Neural crest cell (in vitro differentiated cells): ENCODE measurements at places on chromosomes 7 and 10. TPM values are rescaled to one million over a fixed set of nuclear protein-coding genes. Genes with fewer than 3 reads are reported as not detected.

- DNase-seq = no peak
Measured at GRCh38 chr10:133381036-133381435, 2.0 kb downstream of the PAOX start.

GRCh38 chr10:90180886-90181691 lies 479.7 kb downstream of the KIF20B start:
- no peak for DNase-seq

FKBP6 gene
- total RNA-seq = not detected in 2 replicates

DNA sequence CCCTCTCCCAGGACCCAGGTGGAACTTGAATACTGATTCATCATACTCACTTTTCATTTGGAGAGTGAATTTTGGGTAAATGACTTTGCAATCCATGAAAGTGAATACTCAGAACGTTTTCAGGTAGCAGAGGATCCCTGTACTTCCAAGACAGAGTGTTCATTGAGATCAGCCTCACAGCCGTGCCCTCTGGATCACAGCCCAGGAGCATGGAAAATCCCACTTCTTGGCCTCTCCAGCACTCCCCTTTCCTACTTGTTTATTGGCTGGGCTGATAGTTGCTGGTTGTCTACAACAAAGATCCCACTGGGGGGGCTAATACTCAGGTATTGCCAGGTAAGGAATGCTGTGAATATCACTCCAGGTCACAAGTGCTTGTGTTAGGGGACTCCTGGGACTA lies 5.9 kb downstream of the GCK start:
- DNase-seq = no peak

DNA sequence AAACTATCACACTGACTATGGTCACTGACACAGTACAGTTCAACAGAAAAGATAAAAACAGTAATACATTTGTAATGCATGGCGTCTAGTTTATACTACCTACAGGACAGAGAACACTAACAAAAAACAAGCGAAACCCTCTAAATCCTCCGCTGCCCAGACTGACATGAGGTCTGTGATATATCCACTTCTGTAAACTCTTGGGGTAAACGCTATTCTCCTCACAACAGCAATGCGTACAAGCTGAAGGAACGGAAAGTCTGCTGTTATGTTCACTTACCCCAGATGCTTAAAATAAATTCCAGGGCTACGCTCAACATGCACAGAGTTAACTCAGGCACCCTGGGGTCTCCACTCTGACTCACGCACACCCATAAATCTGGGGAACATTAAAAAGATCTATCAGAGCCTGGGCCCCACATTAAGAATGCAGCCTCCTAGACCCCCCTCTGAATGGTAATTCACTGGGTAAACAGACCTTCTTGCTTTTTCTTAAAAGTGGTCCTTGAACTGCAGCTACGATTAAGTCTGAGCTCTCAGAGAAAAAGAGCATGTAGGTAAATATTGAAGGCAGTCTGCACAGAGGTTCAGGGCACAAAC lies 105.6 kb downstream of the CTBP2 start:
- no peak for DNase-seq

DNA sequence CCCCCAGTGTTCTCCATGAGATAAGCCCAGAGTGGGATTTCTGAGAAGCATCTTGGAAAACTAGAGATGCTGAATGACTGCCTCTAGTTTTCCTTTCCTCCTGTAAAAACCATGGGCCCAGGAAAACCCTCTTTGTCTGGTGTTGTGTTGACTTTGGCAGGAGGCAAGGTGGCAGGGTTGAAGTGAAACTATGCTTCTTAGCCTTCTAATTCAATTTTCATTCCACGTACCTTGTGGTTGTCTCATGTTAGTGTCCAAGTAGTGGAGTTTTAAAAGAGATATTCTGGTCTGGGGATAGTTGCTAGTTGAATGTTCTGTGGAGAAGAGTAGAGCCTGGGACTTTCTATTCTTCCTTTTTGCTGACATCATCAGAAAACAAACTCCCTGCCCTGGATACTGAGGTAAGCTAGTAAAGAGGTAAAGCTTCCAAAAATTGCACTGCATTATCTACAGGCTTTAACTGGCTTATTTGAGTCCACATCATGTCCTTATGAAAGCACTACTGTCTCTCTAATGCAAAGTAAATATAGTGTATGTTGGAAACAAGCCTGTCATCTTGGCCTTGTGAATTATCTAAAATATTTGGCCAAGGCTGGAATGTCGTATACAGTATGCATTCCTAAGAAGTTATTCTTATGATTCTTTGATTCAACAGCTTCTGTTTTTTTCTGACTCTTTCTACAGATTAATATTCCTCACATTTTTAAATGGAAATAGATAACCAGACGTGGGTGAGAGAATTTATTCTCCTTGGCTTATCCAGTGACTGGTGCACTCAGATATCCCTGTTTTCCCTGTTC lies at the start of gene OR2F2:
OR2F2 (plus strand) TSS at position 708 of the 800 bp plus-strand sequence; CDS start at position 708, 0 bp downstream.
- no peak for DNase-seq

DNA sequence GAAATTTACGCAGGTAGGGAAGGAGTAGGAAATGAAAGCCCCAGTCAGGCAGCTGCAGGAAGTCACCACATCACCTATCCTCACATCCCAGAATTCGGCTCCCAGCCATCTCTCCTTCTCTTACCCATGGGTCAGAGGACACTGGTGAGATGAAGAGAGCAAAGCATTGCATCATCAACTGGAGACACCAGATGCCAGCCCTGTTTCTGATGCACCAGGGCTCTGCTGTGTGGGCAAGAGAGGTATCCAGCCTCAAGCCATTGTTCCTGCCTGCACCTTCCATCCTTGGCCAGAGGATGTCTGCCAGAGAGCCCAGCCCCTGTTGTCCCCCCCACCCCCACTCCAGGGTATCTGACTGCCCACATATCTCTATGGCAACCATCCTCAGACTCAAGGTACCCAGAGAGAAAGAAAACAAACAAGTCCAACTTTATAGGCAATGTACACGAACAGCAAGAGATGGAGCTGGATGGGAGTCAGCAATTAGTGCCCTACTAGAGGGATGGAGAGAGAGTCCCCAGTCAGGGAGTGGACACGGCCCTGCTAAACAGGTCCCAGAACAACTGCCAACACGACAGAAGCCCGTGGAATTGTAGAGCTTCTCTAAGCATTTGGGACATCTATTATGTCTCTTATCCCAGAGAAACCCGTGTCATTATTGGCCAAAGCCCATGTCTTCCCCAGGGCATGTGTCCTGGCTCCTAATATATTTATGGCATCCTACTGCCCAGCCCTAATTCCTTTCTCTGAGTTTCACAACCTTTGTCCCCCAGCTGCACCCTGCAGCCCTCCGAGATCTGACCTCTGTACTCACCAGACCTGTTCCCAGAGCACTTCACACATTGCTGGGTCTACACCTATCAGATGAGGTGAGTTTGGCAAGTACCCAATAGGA lies 2.8 kb downstream of the CAMK2G start:
- no peak for DNase-seq

DNA sequence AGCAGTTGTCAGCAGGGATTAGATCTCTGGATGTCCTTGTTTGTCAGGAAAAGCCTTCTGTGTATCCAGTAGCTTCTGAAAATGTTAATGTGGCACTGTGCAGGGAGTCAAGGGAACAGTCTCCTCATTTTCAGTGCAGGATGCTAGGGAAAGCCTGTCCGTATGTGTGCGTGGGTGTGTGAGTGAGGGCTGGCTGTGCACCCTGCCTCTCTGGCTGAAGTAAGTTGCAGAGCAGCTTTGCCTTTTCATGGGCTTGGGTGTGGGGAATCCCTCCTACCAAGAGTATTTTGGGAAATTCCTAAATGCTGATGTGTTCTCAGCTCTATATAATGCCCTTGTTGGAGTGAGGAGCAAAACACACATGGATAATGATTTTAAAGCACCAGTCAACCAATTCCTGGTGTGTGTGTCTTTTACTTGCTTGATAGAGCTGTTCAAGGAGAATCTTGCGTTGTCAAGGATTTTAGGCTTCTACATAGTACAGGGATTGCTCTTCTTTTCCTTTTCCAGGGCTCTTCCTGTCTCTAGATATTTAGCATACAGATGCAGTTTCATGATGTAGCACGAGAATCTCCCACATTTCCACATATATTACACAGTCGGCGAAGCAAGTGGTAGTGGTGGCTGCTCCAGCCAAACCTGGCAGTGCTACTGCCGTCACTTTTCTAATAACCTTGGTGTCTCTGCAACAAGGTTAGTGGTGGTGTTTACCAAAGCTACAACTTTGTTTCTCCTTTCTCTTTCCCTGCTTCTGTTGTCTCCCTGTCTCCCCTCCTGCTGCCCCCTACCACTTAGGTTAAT lies 92.8 kb downstream of the MCU start:
- DNase-seq = peak; percentile 36

TMEM176A gene
- total RNA-seq = 2.0 TPM in 2 replicates

DNA sequence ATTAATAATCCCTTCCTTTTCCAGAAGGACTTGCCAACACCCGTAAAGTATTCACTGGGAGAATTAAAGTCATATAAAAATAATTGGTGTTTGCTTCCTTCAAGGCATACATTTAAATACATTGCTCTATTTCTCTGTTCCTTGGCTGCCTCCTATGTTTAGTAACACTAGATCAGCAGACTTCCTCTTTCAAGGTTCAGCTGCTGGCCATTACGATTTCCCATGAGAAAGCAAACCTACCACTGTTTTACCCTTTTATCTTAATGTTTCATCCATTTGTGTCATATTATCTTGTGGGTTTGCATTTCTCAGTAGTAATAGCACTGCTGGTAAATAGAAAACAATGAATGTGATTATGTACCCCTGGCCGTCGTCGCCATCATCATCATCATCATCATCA lies 313.8 kb upstream of the BMPER start:
- no peak for DNase-seq

GRCh38 chr10:86586516-86586915 lies 64.9 kb upstream of the WAPL start:
- DNase-seq = no peak

- DNase-seq = no peak
Measured at GRCh38 chr10:88473989-88474883, 108.9 kb downstream of the RNLS start.

- DNase-seq = no peak
Measured at GRCh38 chr7:31729195-31729804, 42.3 kb downstream of the PPP1R17 start.

HABP2 gene
- not detected in 2 replicates for total RNA-seq

RPS24 gene
- total RNA-seq = 1,546 and 1,751 TPM in 2 replicates

TSPAN12 gene
- 15.7 and 18.2 TPM in 2 replicates for total RNA-seq

GRCh38 chr10:112732277-112732921 lies 217.6 kb upstream of the TCF7L2 start:
- peak; percentile 13 for DNase-seq

DNA sequence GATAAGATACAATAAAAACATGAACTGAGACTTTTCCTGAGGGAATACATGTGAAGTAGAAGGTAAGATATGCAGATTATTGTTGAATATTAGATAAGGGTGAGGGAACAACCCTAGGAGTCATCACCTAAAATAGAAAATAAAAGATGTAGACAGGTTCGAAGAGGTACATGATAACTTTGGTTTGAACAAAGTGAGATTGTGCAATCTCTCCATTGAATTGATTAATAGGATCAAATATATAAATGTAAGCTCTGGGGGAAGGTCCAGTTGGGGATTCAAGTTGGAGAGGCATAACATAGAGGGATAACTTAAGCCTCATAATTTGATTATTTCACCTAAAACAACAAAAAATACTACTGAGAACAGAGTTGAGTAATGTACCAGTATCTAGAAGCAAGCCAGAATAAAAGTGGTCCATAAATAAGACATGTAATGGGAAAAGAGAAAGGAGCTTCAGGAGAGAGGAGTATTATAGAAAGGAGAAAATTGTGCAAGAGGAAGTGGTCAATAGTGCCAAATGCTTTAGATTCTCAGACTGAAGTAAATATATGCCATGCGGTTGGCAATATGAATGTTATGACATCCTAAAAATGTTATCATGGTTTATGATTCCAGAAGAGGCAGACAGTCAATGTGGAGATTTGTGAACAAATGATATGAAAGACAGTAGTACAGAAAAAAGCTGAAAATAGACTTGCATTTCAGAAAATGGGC lies 282.3 kb upstream of the CHRM2 start:
- DNase-seq = no peak

DNA sequence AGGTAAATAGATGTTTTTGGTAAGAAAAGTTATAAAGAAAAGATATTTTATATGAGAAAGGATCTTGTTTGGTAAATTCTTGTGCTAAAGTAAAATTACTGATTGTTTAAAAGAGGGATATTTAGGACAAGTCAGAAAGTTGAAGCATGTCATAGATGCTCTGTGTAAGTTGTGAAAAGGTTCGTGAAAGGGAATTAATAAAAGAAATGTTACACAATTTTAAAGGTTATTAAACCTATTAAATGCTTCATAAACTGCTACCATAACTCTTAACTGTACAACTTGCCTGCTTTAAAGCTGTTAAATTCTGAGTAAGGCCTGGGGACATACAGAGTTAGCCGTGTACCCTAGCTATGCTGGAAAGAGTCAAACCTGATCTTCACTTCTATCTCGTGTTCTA lies 634.1 kb downstream of the ACTR3B start:
- no peak for DNase-seq

PTPRN2 gene
- 30.9 and 32.2 TPM in 2 replicates for total RNA-seq

GRCh38 chr7:111987115-111987826 lies 218.9 kb downstream of the DOCK4 start:
- DNase-seq = no peak

ZNF804B gene
- not detected in 2 replicates for total RNA-seq

EGFR gene
- total RNA-seq = 2.3 and 2.6 TPM in 2 replicates

TEX36 gene
- total RNA-seq = not detected in 2 replicates

DNA sequence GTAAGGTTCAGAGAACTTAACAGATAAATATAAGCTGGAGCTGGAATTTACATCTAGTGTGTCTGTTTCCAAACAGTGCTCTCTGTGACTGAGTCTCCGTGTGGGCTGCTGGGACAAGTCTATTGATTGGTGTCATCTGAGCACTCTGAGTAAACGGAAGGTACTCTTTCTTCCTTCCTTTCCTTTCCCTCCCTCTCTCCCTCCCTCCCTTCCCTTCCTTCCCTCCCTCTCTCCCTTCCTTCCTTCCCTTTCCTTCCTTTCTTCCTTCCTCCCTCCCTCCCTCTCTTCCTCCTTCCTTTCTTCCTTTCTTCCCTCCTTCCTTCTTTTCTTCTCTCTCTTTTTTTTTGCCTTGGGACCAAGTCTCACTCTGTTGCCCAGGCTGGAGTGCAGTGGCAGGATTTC lies 61.8 kb downstream of the ANKRD61 start:
- no peak for DNase-seq

DNA sequence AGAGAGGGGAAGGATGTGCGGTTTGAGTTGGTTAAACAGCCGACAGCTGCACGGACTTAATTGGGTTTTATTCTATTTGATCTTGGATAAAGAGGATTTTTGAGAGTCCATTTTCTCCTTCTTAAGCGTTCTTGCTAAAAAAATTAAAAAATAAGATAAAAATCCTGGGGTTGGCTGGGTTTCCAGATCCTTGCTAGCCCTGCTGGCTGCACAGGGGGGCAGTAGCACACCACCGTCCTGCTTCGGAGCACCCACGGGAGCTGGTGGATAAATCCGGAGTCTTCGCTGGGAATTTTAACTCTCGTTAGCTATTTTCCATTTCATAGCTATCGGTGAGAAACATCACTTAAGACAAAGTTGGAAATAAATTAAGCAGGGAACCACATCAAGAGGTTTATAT lies 792.0 kb downstream of the TYW1 start:
- DNase-seq = peak; percentile 5

H2BK1 gene
- not detected in 2 replicates for total RNA-seq

GRCh38 chr7:118202061-118202460 lies 18.1 kb downstream of the LSM8 start:
- no peak for DNase-seq
